ENCODE measurements at places on chromosomes 5 and 9.

- no peak for DNase-seq
Observed at GRCh38 chr5:137336161-137336560, 163.0 kb downstream of the SPOCK1 start.

DNA sequence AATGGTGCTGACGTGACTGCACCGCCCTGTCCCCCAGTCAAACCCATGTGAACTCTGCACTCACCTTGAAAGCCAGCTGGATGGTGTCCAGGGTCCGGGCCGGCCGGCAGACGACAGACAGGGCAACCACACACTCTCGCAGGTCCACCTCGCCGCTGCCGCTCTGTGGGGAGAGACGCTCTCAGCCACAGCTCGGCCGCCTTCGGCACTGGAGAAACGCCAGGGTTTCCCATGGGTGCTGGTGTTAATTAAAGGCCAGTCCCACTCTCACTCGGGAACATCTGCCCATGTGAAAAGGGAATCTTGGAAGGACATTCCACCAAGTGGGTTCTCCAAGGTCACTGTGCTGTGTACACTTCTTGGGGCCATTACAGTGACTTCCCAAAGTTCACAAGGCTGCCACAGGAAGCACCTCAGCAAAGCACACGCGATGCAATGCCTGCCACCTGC is 25.5 kb upstream of the SLC6A3 start:
- DNase-seq: no peak

- DNase-seq: no peak
Observed at GRCh38 chr5:136193322-136193935, 467 bp upstream of the SMIM32 start.

- DNase-seq: no peak
Observed at GRCh38 chr5:176895831-176896230, 3.3 kb downstream of the HK3 start.

- no peak for DNase-seq
Observed at GRCh38 chr9:129241725-129242124, 63.7 kb upstream of the IER5L start.

DNA sequence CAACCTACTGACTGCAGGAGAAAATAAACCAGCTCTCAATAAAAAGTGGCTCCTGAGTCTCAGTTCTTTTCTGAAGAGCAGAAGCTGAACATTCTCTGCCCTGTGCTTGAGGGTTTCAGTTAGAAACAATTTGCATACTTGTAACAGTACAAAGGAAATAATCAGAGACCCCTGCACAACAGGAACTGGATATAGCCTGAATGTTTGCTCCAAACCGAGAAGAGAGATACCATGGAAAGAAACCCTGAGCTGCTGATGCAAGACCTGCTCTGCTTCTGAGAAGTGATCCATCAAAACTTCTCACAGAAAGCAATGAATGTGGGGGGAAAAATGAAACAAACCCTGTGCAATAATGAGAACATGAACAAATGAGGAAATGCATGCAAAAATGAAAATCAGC is 592.9 kb downstream of the SEMA5A start:
- no peak for DNase-seq

- no peak for DNase-seq
Observed at GRCh38 chr5:180204276-180204819, 4.7 kb downstream of the RASGEF1C start.

- DNase-seq: no peak
Observed at GRCh38 chr9:133276923-133277322, 1.9 kb upstream of the ABO start.

DNA sequence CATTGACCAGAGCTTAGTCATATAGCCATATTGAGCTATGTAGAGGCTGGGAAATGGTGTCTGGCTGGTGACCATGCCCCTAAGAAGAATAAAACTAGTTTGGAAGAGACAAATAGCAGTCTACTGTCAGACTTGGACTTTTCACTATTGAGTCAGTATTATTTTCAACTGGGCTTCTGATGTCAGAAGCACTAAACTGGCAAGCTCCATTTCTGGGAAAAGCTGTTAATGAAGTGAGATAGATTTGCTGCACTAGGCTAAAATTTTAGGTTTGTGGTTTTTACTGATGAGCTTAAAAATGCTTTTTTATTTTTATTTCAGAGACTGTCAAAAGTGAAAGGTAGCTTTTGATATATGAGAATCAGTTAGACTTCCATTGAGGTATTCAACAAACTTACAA is 220.2 kb downstream of the RAB3C start:
- DNase-seq: no peak

- no peak for DNase-seq
Observed at GRCh38 chr9:93459432-93459847, 6.1 kb upstream of the FAM120AOS start.

- no peak for DNase-seq
Observed at GRCh38 chr5:95921501-95921900, 40.1 kb downstream of the ELL2 start.

DNA sequence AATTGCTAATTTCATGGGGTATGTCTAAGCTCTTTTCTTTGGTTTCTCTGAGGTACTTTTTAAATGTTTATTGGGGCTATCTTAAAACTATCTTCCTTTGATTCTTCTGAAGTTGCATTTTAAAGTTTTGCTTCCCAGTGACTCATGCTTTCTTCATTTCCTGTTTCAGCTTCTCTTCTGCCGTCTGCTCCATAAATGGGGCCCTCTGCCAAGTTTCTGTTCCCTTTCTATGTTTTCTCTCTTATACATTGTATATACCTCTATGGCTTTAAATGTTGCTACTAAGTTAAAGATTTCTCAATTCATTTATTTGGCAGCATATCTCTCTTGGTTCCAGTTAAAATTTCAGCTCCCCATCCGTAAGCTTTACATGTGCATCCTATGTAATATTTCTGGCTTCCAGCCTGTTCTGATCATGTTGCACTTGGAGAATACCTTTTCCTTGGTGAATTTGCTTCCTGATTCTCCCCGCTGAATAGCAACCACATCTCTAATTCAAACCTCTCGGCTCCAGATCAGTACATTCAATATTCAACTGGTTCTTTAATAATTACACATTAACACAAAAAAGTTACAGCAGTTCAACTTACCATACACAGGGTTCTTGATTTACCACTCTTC is 125.3 kb downstream of the ST8SIA4 start:
- no peak for DNase-seq

DNA sequence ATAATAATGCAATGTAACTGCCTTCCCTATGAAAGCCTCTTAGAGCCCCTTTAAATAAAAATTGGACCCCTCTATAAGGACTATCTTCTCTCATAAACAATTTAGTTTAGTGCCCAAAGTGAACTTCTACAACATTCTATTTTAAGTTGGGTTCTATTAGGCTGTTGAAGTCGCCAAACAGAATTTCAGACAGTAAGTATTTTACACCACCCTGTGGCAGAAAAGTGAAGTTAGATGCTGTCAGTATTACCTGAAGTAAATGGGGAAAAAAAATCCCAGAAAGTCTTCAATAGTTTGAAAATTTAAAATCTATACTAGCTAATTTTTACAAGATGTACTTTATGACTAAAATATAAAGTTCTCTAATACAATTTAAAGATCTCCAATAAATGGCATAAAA is 29.5 kb downstream of the CAAP1 start:
- DNase-seq: no peak

GRCh38 chr5:71620630-71621029 is 33.5 kb downstream of the MCCC2 start:
- no peak for DNase-seq

DNA sequence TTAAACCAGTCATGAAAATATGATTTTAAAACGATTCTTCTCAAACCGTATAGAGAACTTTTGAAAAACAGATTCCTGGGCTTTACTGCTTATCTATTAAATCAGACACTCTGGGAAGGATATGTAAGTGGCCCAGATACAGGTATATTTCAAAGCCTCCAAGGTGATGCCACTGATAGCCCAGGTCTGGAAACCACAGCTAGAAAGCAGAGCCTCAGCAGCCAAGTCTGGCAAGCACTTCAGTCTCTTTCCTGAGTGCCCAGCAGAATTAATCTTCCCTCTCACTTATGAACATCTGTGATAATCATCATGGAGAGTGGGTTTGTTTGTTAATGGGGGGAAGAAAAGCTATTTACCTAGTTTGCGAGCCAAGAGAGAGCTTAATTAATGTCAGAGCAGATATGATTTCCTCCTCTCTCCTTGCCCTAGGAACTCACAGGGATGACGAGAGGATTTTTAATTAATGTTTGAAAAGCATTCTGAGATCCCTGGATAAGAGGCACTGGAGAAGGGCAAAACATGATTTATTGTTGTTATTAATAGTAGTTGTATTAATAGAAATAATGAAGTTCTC is 368.4 kb downstream of the TLE1 start:
- DNase-seq: no peak

GRCh38 chr9:73050065-73050816 is 97.4 kb upstream of the ALDH1A1 start:
- no peak for DNase-seq

DNA sequence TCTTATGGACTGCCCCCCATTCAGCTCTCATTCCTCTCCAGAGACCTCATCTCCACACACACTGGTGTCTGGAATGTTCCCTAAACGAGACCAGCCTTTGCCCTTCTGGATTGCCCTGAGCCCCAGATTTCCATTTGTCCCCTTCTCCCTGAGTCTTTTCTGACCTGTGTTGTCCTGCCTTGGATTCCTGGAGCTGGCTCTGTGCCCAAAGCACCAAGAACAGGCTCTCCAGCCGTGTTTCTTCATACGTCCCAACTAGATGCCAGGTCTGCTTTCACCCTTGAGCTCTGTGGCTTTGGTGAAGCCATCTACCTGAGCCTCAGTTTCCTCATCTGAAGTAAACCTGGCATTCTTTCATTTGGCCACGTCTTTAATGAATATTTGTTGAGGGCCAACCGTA is 6.3 kb downstream of the CCDC180 start:
- DNase-seq: no peak

DNA sequence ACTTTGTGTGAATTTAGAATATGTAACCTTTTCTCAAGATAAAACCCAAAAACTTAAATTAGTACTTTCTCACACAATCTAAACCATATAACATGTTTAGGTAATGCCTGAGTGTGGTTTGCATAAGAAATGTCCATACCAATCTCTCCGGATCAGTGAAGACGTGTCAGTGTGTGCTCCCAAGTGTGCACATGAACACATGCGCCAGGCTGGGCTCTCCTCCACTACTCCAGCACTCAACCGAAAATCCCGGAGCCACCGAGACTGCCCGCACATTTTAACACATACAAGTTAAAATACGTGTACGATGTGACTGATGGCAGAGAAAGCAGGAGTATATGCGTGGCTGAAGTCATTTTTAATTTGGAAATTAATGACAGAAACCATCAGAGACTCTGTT is 658.4 kb downstream of the EFNA5 start:
- DNase-seq: no peak

DNA sequence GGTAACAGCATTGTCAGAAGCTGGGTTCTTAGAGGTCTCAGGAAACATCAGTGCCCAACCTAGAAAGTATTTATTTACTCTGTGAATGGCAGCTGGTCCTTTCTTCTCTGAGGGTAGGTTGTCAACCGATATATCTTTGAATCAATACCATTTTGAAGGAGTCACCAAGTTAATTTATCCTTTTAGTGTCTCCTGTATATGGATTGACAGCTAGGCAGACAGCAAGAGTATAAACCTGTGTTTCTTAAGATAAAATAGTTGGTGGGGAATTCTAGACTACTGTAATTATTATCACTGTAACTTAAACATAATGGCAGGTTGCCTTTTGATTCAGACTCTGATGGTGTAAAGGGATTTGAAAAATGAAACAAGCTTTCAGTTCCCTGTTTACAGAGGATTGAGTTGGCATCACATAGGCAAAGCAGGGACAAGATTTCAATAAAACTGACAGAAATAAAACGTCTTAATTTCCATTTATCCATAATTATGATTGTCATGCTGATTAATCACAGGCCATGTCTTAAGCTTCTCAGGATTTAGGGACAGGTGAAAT is 190.8 kb upstream of the HAPLN1 start:
- no peak for DNase-seq

- DNase-seq: no peak
Observed at GRCh38 chr5:21910731-21911130, 942.4 kb downstream of the CDH12 start.

- no peak for DNase-seq
Observed at GRCh38 chr5:28310696-28311095, 1272.3 kb upstream of the CDH9 start.

DNA sequence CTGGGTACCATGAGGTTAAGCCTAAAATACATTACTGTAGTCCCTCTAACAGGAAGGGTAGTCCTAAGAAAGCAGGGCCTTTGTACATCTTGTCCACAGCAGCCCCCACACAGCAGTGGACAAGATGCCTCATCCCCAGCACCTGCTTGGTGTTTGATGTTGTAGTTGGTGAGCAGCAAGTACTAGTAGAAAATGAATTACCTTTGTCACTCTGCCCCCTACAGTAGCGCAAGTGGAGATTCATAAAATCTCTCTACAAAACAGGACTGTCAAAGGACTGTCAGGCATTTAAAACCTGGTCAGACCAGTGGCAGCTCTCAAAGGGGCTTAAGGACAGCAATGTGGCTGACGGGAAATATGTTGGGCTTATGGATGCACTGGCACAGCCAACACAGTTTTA is 122.5 kb downstream of the TMEM174 start:
- DNase-seq: no peak

DNA sequence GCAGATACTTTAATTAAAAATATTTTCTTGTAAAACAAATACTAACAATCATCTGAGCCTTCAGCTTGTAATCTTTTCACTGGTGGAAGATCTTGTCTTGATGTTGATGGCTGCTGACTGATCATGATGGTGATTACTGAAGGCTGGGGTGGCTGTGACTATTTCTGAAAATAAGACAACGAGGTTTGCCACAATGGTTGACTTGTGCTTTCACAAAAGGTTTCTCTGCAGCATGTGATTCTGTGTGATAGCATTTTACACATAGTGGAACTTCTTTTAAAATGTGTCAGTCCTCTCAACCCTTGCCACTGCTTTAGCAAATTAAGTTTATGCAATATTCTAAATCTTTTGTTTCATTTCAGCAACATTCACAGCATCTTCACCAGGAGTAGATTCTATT is 461.0 kb downstream of the CCDC171 start:
- no peak for DNase-seq

DNA sequence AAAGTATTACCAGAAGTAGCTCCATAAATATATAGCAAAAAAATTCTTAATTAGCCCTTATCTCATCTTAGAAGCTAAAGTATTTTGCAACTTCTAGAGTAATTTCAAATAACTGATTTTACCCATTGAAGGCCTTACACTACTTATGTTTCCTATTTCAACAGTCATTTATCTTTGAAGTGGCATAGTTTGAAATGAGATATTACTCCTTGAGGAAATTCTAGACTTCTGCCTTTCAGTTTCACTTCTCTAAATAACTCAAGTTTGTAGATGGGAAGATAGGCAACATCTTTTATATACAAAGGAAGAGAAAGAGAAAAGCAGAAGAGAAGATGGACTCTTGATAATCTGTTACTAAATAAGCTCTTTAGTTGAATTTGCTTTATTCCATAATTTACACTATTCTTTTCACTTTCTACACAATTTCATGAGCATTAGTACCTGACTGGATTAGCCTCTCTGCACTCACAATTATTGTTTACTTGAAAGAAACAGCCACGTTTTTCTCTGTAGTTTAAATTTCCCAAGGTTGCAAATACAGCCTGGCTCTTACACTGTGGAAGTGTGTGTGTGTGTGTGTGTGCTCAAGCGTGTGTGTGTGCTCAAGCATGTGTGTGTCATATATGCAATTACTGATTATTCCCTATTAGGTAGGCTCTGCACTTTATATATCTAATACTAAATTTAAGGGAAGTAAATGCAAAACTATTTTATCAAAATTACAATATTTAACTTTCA is 60.6 kb upstream of the EMB start:
- DNase-seq: no peak

Measured in stimulated activated CD4-positive, alpha-beta T cell treated with anti-CD3 and anti-CD28 coated beads, TNF-alpha, amount 100 ng/mL, for 24 hours (primary cell).